Aorta (tissue), 5 donors: ENCODE measurements at places on chromosomes 2 and 18. TPM values are rescaled to one million over a fixed set of nuclear protein-coding genes. Genes with fewer than 3 reads are reported as not detected.

GRCh38 chr2:236173729-236174607 is 5.8 kb upstream of the GBX2 start:
- H3K27ac ChIP-seq = no peak overlapping the region
- peak; percentile 43 for DNase-seq
- H3K4me1 ChIP-seq = no peaks in the 10 kb centered on the region
- no peaks in the 10 kb centered on the region for H3K27me3 ChIP-seq
- no peak overlapping the region for H3K4me3 ChIP-seq
- H3K36me3 ChIP-seq = no peaks in the 10 kb centered on the region

DNA sequence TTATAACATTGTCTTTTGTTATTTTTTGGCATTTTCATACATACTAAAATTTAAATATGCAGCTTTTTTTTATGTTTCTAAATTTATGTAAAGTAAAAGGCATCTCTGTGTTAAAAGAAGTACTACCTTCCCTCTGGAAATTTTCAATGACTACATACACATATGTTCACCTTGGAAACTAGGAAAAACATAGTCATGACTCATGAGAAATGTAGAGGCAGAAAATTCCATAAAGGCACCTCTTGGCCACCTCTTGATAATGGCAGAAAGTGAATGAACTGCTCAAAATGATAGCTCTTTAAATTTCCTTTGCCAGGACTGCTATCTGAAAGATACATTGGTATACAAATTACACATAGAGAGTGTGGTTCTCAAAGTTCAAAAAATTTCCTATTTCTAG is 889.1 kb upstream of the ZEB2 start:
- DNase-seq = no peak
- no peaks in the 10 kb centered on the region for H3K4me1 ChIP-seq
- no peak overlapping the region for H3K4me3 ChIP-seq
- no peak overlapping the region for H3K27ac ChIP-seq
- no peaks in the 10 kb centered on the region for H3K36me3 ChIP-seq

GRCh38 chr2:119407430-119408220 is 24.0 kb upstream of the TMEM37 start:
- no peaks in the 10 kb centered on the region for H3K27me3 ChIP-seq
- H3K4me1 ChIP-seq = no peaks in the 10 kb centered on the region
- H3K27ac ChIP-seq = no peak overlapping the region

- DNase-seq = peak; percentile 93
- H3K27me3 ChIP-seq = no peaks in the 10 kb centered on the region
- peak overlapping the region; percentile 85 for H3K27ac ChIP-seq
- no peak overlapping the region for H3K4me3 ChIP-seq
- peaks cover 10% of the 10 kb centered on the region for H3K36me3 ChIP-seq
- H3K4me1 ChIP-seq = no peaks in the 10 kb centered on the region
These were observed 144.0 kb downstream of the TNS1 start for GRCh38 chr2:217858519-217859491.

- no peak overlapping the region for H3K4me3 ChIP-seq
- H3K36me3 ChIP-seq = no peaks in the 10 kb centered on the region
- H3K27me3 ChIP-seq = no peaks in the 10 kb centered on the region
- no peaks in the 10 kb centered on the region for H3K4me1 ChIP-seq
These were observed 24.8 kb downstream of the LDLRAD4 start for GRCh38 chr18:13243363-13243762.

GRCh38 chr2:74332550-74333174 is 10.6 kb downstream of the SLC4A5 start:
- no peaks in the 10 kb centered on the region for H3K4me1 ChIP-seq
- DNase-seq = no peak
- H3K4me3 ChIP-seq = no peak overlapping the region
- no peaks in the 10 kb centered on the region for H3K27me3 ChIP-seq
- peaks cover 4% of the 10 kb centered on the region for H3K36me3 ChIP-seq

DNA sequence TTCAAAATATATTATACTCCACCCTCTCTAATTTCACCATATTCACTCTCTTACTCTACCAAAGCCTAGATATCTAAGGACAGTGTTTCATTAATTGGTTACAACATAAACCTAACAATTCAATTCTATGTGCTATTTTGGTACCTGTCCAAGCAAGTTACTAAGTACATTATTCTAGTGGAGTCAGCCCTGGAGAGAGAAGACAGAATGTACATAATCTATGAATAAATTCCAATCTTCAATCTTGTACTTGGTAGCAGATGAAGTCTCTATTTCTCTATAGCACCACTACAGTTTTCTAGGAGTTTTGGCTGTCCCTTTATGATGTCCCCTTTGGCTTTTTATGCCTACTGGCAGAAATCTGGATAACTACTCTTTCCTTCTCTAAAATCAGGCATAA is 27.6 kb downstream of the NMUR1 start:
- DNase-seq = no peak
- no peaks in the 10 kb centered on the region for H3K36me3 ChIP-seq
- no peak overlapping the region for H3K4me3 ChIP-seq
- no peaks in the 10 kb centered on the region for H3K4me1 ChIP-seq
- no peak overlapping the region for H3K27ac ChIP-seq

DNA sequence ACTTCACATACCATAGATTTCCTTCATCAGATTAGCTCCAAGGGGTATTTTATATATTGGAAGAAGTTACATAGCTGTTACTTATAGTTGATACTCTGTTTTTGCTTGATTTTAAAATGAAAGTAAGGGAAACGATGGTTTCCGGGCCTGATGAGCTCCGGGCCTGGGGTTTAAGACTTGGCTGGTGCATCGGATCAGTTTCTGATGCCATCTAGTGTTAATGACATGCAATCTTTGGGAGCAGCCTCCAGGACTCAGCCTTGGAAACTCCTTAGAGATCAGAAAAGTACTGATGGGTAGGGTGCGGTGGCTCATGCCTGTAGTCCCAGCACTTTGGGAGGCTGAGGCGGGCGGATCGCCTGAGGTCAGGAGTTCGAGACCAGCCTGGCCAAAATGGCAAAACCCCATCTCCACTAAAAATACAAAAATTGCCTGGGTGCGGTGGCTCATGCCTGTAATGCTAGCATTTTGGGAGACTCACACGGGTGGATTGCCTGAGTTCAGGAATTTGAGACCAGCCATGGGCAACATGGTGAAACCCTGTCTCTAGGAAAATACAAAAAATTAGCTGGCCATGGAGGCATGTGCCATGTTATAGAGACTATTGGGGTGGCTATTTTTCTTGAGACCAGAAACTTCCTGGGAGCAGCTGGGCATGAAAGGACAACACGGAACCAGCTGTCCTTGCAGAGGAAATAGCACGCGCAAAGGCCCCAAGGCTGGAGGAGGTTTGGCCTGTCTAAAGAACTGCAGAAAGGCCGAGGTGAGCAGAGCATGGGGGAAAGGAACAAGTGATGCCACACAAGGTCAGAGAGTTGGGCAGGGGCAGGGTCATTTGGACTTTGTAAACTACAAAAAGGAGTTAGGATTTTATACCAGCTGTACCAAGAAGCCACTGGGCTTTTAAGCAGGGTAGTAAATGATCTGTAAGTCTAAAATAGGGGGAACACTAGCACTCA is 46.9 kb upstream of the CNOT11 start:
- no peak overlapping the region for H3K27ac ChIP-seq
- peak; percentile 68 for DNase-seq
- no peaks in the 10 kb centered on the region for H3K4me1 ChIP-seq
- H3K27me3 ChIP-seq = no peaks in the 10 kb centered on the region
- no peak overlapping the region for H3K4me3 ChIP-seq
- H3K36me3 ChIP-seq = no peaks in the 10 kb centered on the region

DNA sequence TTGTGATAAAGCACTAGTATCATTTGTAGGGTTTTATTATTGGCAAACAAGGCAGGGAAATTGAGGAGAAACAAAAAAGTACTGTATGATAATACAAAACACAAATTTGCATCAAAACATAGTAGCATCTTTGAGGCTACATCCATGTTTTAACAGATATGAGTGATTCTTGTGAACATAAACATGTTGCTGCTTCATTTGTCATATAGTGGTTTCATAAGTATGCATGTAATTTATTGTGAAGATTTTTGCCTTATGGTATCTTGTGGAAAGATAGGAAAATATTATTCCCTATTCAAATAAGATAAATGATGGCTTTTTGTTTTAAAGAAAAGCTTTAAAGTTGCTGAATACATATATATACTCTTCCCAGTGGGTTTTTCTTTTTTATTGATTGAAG is 60.3 kb downstream of the VRK2 start:
- no peaks in the 10 kb centered on the region for H3K4me1 ChIP-seq
- no peak for DNase-seq
- H3K4me3 ChIP-seq = no peak overlapping the region
- no peaks in the 10 kb centered on the region for H3K27me3 ChIP-seq
- no peaks in the 10 kb centered on the region for H3K36me3 ChIP-seq
- no peak overlapping the region for H3K27ac ChIP-seq

DNA sequence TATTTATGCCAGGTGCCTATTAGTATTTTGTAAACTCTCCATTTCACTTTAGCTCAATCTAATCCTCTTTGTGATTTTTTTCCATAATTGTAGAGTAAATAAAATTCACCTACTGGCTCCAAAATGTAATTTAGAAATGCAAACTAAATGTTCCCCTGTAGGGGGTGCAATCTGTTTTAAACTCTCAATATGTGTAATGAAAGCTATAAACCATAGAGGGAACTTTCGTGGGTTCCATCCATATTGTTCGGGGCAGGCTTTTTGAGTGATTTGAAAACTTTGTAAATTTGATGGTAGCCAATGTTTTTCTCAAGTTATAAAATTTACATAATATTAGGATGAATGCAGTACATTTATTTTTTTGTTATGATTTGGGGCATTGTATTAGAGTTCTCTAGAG is 49.4 kb downstream of the TSPYL6 start:
- H3K27ac ChIP-seq = no peak overlapping the region
- H3K27me3 ChIP-seq = no peaks in the 10 kb centered on the region
- no peak overlapping the region for H3K4me3 ChIP-seq
- DNase-seq = no peak
- no peaks in the 10 kb centered on the region for H3K36me3 ChIP-seq

GRCh38 chr18:35267161-35267651 is 22.8 kb downstream of the ZSCAN30 start:
- peaks cover 2% of the 10 kb centered on the region for H3K36me3 ChIP-seq
- H3K4me3 ChIP-seq = peak overlapping the region; percentile 52
- no peaks in the 10 kb centered on the region for H3K27me3 ChIP-seq
- H3K4me1 ChIP-seq = no peaks in the 10 kb centered on the region
- peak overlapping the region; percentile 32 for H3K27ac ChIP-seq

DNA sequence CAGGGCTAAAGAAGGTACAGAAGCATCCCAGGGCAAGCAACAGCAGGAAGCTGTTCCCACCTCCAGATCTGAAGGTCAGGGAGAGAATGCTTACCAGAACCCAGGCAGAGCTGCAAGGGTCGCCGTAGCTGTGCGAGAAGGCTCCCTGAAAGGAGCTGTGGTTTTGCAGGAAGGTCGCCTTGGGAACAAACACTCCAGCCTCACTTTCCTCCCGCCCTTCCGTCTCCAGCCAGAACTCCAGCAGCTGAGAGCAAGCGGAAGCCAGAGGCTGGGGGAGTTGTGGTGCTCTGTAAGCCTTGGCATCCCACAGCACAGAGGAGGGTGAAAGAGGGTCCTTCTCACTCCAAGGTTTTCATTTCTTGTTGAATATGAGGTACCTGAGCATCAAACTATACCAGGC is 18.3 kb upstream of the ICOS start:
- H3K4me3 ChIP-seq = no peak overlapping the region
- H3K36me3 ChIP-seq = no peaks in the 10 kb centered on the region
- H3K4me1 ChIP-seq = peaks cover 2% of the 10 kb centered on the region

GRCh38 chr2:688504-689076 is 11.4 kb upstream of the TMEM18 start:
- peak overlapping the region; percentile 41 for H3K27ac ChIP-seq
- no peak overlapping the region for H3K4me3 ChIP-seq
- H3K27me3 ChIP-seq = peaks cover 3% of the 10 kb centered on the region
- H3K36me3 ChIP-seq = no peaks in the 10 kb centered on the region
- no peak for DNase-seq

GRCh38 chr2:230170532-230170931 is 49.3 kb downstream of the SP110 start:
- no peak for DNase-seq
- H3K4me1 ChIP-seq = no peaks in the 10 kb centered on the region
- H3K27me3 ChIP-seq = no peaks in the 10 kb centered on the region
- H3K27ac ChIP-seq = no peak overlapping the region
- no peak overlapping the region for H3K4me3 ChIP-seq

DNA sequence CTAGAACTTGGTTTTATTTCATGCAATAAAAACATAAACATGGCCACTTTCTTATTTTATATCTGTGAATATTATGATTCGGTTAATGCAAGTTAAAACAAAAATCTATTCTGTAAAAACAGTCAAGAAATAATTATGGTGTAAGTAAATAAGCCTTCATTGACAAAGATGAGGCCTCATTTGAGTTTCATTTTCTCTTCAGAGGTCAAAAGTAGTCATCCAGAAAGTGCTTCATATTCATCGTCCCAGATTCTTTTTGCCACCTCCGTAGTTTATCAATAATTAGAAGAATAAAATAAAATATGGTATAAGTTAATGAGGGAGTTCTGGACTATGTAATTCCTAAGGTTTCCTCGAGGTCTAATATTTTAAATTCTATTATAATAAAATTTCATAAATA is 19.4 kb upstream of the HNRNPA3 start:
- no peaks in the 10 kb centered on the region for H3K36me3 ChIP-seq
- no peaks in the 10 kb centered on the region for H3K4me1 ChIP-seq
- H3K27ac ChIP-seq = no peak overlapping the region
- H3K4me3 ChIP-seq = no peak overlapping the region
- no peaks in the 10 kb centered on the region for H3K27me3 ChIP-seq
- DNase-seq = no peak

- H3K36me3 ChIP-seq = no peaks in the 10 kb centered on the region
- DNase-seq = peak; percentile 88
- peak overlapping the region; percentile 51 for H3K4me3 ChIP-seq
- no peaks in the 10 kb centered on the region for H3K27me3 ChIP-seq
- H3K4me1 ChIP-seq = no peaks in the 10 kb centered on the region
These were observed 577 bp downstream of the IDH1 start for GRCh38 chr2:208254118-208254870.

DNA sequence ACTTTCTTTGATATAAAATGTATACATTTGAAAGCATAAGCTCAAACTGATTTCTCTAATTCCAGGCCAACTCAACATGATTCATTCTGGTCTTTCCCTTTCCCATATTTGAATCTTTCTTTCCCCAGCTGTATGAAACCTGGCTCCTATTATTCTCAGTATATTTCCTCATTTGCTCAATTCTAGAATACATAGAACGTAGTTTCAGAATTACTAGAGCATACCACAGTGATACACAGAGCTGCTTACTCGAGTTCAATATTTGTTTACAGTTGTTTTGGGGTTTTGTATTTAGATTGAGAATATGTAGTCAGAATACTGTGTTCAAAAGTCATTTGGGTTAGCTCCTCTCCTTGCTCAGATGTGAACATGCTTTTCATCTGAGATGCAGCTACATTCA is 43.0 kb downstream of the TNFRSF11A start:
- no peak overlapping the region for H3K27ac ChIP-seq
- no peak overlapping the region for H3K4me3 ChIP-seq
- H3K27me3 ChIP-seq = no peaks in the 10 kb centered on the region
- H3K4me1 ChIP-seq = no peaks in the 10 kb centered on the region

The OTX1 gene
- not detected for polyA plus RNA-seq

The CD226 gene
- polyA plus RNA-seq = 0.15 TPM

The LIMS4 gene
- polyA plus RNA-seq = 17.3 TPM

The TOGARAM2 gene
- 2.2 TPM for polyA plus RNA-seq

The GALNT3 gene
- 3.4 TPM for polyA plus RNA-seq

The TEX261 gene
- polyA plus RNA-seq = 26.8 TPM

The ZNF521 gene
- polyA plus RNA-seq = 2.9 TPM
